ENCODE measurements at places on chromosomes 1 and 21.

GRCh38 chr1:166785987-166786386 lies 53.3 kb upstream of the POGK start:
- DNase-seq = no peak

GRCh38 chr1:10210841-10211804 lies 753 bp downstream of the KIF1B start:
- DNase-seq = no peak

DNA sequence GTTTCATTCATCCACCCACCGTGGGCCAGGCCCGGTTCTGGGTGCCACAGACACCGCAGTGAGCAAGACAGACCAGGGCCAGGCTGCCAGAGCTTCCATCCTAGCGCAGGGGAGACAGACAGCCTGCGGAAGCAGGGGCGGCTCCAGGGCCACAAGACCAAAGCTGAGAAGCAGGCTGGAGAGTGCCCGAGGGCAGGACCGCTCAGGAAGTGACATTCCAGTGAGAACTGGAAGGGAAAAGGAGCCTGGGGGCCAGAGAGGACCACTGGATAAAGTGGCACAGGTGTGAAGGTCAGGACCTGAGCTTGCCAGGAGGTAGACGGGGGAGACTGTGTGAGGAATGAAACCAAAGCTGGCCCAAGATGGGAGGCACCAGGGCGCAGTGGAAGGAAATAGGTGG lies 59.5 kb upstream of the EFHD2 start:
- no peak for DNase-seq

- DNase-seq = no peak
Observed at GRCh38 chr1:150874455-150875196, 1.8 kb downstream of the ARNT start.

Measured in KG1 (cell line).